ENCODE measurements at places on chromosomes 6 and 20.
A peak's percentile ranks its signal among the peaks of the same experiment; 100 is the strongest.

- no peak for DNase-seq
Measured at GRCh38 chr6:41558033-41558807, 12.0 kb downstream of the FOXP4 start.

DNA sequence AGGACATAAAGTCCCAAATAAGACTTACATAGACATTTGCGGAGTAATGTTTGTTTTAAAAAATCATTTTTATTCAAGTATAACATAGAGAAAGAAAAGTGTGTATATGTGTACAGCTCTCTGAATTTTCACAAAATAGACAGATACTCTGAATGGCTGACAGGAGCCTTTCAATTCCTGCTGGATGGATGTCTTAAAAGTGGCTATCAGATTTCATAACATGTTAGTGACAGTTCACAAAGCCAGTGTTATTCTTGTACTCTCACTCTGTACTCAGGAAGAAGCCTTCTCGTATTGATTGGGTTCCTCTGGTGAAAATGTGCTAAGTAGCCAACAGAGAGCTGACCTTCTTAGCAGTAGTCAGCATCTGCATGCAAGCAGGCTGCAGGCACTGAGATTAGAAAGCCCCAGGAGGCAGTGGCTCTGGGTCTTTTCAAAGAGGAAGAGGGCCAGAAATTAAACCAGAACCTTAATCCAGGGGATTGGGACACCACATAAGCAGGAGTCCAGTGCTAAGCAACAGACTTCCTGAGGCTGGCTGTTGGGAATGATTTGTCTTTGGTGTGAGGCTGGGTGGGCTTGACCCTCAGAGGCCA lies 19.7 kb downstream of the SLC17A4 start:
- DNase-seq: no peak

- no peak for DNase-seq
Measured at GRCh38 chr20:8227293-8227692, 95.2 kb downstream of the PLCB1 start.

- peak; percentile 76 for DNase-seq
Measured at GRCh38 chr6:48766349-48766748, 655.4 kb upstream of the PTCHD4 start.

DNA sequence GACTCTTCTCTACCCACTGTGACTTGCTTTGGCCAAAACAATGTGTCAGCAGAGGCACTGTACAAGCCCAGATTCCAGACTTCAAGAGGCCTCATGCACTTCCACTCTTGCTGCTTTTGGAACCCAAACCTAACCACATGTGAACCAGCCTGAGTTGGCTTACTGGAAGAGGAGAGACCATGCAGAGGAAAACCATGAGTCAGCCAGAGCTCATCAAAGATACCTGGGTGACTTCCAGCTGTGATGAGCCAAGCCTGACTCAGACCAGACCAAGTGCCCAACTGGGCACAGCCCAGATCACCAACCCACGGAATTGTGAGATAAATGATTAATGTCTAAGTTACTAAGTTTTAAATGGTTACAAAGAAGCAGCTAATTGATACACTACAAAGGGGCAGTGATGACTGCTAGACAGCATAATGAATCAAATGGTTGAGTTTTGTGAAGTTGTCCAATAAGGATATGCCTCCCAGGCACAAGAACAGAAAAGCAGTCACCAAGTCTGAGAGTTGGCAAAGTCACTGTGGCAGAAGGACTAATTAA lies 16.2 kb upstream of the BEND6 start:
- peak; percentile 99 for DNase-seq

DNA sequence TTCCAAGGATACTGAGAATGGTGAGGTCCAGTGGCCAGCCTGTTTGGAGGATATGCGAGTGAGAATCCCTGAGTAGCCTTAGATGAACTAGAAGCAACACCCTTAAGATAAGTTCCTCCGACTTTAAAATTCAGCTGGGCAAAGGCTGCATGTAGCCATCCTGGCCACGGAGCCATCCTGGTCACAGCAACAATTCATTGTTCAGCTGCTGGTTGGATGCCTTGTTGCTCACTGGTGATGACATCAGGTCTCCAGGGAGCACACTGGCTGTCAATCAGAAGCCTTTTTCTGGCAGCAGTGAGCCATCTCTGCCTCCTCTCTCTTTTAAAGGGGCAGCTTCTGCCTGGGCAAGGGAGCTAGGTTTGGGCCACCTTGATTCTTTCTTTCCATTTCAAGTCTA lies 22.4 kb upstream of the RIMS4 start:
- DNase-seq: no peak

GRCh38 chr20:36604952-36605398 lies 604 bp upstream of the RAB5IF start:
- DNase-seq: no peak

GRCh38 chr6:8785223-8785622 lies 349.9 kb upstream of the SLC35B3 start:
- DNase-seq: no peak

- DNase-seq: no peak
Measured at GRCh38 chr6:137638926-137639706, 144.9 kb upstream of the OLIG3 start.

DNA sequence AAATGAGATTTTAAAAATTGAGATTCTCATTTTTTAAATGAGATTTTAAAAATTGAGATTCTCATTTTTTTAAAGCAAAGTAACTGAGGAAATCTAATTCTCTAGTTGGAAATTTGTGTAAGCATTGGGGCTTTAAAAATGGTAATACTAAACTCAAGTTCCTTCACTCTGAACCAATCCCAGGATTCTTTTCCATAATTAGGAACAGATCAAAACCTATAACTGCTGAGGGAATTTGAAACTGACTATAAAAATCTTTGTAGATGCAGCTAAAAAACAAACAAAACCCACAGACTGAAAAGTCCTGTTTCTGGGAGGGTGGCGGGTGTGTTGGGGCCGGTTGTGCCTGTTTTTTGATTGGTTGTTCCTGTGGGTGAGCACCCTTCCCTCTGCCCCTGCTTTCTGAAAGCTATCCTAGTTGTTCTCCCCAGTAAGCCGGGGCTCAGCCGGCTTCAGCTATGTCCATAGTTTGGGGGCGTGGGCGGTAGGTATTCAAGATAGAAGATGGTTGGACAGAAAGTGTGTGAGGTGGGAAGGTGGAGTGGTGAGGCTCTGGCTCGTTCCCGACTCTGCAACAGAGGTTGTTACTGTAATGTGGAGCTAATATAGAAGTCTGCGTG lies 49.3 kb downstream of the GFRA4 start:
- no peak for DNase-seq

DNA sequence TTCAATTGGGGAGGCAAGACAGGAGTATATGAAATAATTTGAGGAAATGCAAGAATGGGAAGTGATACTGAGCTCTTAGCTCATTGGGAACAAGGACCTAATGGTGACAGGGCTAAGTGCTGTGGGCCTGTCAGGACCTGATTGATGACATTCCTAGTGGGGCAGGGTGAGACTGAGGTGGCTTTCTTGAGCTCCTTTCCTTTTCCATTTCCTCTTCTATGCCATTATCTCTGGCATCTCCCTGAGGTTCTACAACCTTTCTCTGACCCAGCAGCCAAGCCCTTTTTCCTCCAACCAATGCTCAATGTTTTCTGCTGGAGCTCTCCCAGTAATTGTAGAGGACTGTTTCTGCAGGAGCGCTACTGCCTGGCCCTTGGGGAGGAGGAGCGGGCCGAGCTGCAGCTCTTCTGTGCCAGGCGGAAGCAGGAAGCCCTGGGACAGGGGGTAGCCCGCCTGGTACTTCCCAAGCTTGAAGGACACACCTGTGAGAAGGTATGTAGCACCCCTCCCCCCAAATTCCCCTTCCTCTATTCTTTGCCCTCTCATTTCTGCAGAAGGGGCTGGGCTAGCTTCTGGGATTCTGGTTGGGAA lies 2.8 kb upstream of the TOMM6 start:
- DNase-seq: no peak

GRCh38 chr6:73519926-73520687 lies 725 bp downstream of the EEF1A1 start:
- no peak for DNase-seq

- no peak for DNase-seq
Measured at GRCh38 chr20:47623206-47623605, 121.5 kb downstream of the NCOA3 start.

DNA sequence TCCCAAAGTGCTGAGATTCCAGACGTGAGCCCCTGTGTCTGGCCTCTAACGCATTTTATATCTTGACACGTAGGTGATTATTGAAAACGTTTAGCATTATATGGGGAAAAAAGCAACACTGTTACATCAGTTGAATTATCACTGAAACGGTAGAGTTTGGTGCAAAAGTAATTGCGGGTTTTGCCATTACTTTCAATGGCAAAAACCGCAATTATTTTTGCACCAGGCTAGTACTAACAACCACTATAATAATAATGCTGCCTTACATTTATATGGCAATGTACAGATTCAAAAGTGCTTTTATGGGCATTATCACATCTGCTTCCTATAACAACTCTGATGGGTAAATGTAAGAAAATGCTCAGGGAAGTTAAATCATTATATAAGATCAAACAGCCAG lies 57.3 kb downstream of the OPRM1 start:
- no peak for DNase-seq

DNA sequence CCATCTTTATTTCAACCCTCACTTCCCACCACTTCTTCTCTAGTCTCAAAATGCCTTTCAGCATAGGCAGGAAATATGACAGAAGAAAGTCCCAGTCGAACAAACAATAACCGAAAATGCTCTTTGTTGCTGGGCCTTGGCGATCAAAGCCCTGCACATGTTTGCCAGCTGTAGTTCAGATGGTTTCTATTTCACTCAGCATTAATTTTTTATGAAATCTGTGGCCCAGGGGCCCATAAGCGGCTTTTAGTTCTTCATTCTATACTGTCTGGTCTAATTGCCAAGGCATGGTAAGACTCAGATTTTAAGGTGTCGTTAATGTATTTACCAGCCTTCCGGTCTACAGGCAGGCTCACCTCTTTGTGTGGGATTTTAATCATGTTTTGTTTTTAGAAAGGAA lies 10.9 kb upstream of the F13A1 start:
- DNase-seq: no peak

DNA sequence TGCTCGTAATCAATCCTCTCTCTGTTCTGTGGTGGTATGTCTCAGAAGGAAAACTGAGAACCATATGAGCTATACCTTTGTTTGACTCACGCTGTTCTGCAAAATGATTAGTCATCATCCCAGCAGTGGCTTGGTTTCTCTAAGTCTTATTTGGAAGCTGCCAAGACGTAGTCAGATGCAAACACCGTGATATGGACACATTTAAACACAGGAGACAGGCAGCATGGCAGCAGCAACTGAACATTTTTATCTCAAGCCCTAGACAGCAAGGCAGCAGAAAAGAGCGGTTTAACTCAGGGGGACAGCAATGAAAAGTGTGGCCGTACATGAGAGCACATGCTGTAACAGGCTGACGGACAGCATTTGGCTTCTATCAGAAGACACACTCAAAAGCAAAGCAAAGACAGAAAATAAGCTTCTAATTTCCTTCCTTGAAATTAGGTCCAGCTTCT lies 1295.1 kb downstream of the EPHA7 start:
- DNase-seq: no peak

- DNase-seq: peak; percentile 96
Measured at GRCh38 chr20:13336308-13337089, 115.4 kb downstream of the ISM1 start.

DNA sequence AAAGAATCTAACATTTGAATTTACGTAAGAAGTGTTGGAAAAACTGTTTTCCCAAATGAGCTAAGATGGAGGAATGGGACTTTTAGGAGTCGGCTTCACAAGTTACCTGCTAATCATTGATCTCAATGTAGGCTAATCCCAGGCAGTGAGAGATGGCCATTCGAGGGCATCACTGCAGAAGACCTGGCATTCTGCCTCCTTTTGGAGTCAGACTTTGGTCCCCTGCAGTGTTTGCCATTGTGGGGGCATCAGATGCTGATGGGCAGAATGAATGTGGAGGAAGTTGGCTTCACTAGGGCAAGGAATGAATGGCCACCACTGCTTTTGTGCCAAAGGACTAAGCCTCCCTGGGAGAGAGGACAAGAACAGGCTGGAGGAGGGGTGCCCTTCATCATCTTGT lies 55.7 kb upstream of the NKX2-2 start:
- no peak for DNase-seq

GRCh38 chr6:147166992-147167391 lies 37.2 kb upstream of the STXBP5 start:
- no peak for DNase-seq

DNA sequence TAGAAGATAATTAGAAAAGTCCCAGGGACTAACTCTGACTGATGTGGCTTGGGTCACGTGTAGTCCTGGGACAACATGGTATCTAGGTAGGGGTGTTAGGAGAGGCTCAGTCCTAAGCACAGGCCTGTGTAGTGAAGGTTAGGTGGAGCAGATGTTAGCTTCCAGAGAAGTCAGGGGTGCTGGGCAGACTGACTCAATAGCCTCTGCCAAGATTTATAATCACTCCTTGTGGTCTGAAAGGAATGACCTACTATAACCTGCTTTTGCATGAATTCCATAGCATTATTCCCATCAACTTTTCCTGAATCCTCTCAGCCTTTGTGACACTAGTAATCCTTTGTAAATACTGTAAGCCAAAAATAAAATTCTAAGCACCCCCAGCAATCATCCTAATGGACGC lies 10.2 kb upstream of the PEX7 start:
- no peak for DNase-seq

GRCh38 chr20:15673206-15673605 lies 900.0 kb downstream of the KIF16B start:
- DNase-seq: peak; percentile 66

DNA sequence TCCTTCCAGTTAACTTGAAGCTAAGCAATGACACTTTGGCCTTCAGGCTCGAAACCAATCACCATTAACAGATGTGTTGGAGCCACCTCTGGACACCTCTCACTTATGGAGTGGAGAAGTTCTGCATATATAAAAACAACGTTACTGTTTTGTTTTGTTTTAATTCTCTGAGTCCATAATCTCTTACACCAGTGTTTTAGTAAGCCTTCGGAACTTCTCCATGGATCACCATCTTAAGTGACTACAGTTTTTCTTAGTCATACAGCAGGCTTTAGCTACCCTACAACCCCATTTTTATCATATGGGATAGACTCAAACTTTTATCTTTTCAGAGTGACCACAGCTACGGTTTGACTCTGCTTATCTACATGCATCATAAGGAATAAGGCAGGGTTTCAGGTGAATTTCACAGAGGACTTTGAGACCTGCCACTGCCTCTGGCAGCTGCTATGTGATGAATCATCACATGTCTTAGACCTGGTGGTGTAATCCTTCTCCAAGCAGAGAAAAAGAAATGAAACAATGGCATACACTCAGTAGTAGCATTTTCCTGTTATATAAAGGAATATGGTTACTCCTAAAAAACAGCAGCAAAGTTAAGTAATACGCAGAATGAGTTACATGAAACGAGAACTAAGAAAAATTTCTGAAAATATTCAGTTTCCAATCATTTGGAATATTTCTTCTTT lies 5.5 kb upstream of the HDDC2 start:
- DNase-seq: peak; percentile 66

DNA sequence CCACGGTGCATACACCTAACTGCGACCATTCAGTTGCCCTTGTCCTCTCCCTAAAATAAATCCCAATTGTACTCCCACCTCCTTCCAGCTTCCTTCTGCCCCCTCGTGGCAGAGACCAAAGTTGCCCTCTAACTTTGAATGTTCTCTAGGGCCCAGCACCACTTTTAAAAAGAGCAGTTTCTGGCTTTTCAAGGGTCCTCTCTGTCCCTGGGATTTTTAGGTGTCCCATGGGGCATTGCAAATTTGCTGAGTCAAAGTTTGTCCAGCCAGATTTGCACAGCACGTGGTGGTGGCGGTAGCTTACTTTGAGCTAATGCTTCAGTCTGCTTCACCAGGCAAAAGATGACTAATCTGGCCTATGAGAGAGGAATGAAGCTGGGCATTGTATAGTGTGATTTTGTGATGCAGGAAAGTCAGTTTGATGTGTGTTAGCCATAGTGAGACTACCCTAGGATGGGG lies 100.2 kb downstream of the PERP start:
- no peak for DNase-seq

- DNase-seq: peak; percentile 98
Measured at GRCh38 chr6:137233911-137234863, 15.0 kb upstream of the IFNGR1 start.
